ENCODE measurements at places on chromosomes 2 and 18.

- DNase-seq: no peak
Observed at GRCh38 chr2:219616550-219616949, 10.9 kb upstream of the SLC4A3 start.

DNA sequence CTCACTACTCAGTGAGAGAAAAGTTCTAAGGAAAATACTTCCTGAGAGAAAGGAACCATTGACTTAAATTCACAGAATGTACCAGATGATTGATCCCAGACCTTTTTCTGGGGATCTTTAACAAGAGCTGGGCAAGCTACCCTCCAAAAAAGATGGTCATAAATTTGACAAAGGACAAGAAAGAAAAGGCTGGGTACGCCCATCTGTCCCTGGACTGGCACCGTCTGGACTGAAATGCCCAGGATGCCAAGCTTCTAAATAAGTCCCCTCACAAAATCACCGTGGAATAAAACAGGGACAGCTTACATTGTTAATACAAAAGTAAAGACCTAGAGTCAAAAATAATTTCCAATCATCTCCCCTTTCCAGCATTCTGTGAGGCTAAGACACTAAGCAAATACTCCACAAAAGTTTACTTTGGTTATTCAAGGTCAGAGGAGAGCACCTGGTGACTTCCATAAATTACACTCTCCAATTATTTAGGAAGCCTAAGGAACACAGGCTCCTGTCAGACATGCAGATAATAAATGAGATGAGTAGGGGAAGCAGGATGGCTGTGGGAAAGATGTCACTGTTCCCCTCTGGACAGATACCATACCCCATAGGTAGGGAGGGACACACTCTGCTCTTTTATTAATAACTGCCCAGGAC lies 69.9 kb downstream of the UXS1 start:
- no peak for DNase-seq

- no peak for DNase-seq
Observed at GRCh38 chr2:810397-810796, 133.2 kb upstream of the TMEM18 start.

GRCh38 chr2:209976698-209977385 lies 25.6 kb upstream of the RPE start:
- DNase-seq: no peak

DNA sequence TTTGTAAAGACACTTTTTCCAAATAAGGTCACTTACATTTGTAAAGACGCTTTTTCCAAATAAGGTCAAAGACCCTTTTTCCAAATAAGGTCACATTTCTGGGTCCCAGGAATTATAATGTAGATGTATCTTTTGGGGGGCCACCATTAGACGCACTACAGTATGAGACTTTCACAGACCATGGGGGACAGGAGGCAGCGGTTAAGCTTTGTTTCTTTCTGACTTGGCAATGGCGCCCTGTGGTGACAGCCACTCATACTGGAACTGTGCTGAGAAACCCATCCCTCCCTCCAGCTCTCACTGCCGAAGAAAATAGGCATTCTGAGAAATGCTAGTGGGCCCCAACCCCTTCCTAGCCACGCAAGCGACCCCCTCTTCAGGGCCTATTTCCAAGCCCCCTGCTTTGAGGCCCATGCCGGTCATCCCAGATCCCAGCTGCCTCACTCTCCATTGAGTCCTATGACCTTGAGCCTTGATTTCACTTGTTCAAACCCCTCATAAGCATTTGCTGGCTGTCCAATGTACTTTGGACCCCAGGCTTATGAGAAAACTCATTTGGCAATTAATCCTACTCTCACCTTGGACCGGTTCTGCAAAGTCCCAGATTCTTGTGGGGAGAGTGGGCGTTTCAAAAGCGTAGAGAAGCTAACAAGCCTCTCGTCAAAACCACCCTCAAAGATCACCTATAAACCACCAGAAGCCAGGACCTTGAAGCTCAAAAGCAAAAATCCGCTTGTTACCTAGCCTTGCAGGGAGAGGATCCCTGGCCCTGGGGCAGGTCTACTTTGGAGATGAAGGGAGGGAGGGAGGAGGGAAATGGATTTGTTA lies 11.3 kb upstream of the SPATA3 start:
- DNase-seq: no peak

DNA sequence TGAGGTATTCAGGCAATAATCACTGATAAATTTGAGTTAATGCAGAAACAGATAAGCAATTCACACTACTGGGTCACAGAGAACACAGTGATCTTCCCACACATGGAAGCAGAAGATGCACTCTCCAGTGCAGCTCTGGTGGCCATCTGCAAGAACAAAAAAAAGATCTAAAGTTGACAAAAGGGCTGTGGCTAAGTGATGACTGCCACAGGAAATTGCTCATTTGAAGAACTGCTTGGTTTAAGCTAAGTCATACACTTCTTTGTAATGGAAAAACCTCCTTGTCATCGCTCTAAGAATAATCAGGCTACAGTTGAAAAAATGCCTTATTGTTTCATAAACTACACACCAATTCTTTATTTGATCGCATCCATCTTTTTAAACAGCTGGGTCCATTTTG lies 115.1 kb downstream of the DTNB start:
- no peak for DNase-seq

DNA sequence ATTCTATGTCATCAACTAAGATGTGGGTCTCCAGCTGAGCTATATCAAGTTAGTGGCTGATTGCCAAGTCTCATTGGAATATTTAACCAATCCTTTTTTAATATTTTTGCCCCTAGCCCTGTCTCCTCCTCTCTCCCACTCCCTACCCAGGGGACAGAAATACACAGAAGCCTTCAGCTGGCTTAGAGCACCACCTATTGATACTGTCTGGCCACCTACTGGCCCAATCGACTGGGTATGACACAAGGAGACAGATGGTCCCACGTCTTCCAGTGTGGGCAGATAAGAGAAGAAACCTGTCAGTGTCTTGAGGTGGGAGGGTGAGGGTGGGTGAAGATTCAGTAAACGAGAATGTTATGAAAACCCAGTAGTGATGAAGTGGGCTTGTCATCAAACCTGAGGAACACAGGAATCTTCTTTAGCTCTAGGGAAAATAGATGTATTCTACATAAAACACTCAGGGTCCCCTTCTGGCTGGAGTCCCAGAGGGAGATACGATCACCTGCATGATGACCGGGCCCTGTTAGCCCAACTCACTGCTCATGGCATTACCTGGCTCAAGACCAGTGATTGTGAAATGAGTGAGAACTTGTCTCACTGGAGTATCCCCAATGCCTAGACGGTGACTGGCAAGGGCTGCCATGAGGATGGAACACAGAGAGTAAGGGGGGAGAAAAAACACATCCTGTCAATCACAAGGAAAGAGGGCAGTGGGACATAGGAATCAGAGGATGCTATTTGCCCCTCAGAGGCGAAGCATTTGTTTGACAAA lies 26.7 kb downstream of the POLR1A start:
- no peak for DNase-seq

DNA sequence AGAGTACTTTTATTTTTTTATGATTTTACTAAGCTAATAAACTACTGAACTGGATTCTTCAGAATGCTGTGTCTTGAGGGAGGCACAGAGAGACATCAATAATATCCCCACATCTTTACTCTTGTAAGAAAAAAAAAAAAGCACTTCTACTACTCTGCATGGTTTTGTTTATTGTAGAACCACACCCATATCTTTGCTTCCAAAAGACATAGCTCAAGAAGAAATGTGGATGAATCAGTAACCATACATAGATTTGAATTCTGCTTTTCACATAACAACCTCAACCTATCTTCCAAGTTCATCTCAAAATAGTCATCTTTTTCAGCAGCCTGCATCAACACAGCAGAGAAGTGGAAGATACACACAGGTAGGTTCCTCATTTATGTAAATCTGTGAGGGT lies 12.2 kb upstream of the COL5A2 start:
- no peak for DNase-seq

- DNase-seq: peak; percentile 47
Observed at GRCh38 chr18:21997207-21998143, 171.9 kb upstream of the GATA6 start.

DNA sequence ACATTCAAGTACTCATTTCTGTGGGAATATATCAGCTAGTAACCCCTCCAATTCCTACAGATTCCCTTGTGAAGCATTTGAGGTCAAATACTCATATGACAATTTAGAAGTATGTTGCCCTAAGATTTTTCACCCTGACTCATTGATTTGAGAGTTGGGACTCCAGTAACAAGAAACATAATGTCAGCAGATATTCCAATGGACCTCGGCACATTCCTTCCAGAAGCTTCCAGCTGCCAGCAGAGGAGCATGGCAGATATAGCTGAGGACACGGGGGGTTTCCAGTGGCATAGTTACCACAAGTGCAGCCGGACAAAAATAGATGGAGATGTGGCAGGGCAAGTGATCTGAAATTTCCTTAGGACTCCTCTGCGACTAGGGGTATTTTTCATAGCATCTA lies 101.9 kb upstream of the ARHGAP28 start:
- no peak for DNase-seq

GRCh38 chr2:136242687-136243277 lies 124.8 kb upstream of the CXCR4 start:
- no peak for DNase-seq

DNA sequence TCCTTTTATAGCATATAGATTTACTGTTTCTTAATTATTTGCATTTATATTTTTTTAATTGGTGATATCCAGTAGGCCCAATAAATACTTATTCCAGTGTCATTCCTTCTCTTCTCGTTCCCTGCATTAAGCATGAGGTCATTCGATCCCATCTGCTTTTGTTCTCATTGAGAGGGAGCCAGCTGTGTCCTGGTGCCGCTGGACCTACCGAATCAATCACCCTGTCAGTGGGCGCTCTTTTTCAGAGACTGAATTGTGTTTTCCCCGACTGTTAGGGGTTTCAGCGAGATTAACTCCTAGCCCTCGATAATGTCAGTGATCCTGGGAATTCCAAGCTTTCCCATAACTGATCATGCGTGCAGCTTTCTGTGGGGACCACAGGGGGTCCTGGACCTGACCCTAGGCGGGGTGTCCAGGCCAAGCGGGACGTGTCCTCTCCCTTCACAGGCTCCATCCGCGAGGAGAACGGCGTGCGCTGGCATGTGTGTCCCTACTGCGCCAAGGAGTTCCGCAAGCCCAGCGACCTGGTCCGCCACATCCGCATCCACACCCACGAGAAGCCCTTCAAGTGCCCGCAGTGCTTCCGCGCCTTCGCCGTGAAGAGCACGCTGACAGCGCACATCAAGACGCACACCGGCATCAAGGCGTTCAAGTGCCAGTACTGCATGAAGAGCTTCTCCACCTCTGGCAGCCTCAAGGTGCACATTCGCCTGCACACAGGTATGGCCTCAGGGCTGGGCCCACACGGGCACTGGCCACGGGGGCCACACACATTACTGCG lies 72.4 kb downstream of the ZNF236 start:
- peak; percentile 13 for DNase-seq

DNA sequence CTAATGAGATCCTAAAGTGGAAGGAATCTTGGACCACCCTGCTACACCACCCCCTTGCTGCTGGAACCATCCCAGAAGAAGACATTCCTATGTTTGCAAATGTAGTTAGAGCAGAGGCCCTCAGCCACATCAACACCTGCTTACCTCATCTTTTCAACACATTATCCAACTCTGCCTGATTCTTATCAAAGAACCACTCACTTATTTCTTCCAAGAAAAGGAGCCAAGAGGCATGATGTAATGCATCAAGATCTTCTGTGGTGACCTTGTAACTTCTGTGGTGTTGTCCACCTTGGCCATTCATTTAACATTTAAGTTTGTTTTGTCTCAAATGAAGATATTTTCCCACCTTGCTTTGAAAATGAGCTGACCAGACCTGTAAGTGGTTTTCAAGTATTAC lies 338.1 kb downstream of the CTNNA2 start:
- no peak for DNase-seq

DNA sequence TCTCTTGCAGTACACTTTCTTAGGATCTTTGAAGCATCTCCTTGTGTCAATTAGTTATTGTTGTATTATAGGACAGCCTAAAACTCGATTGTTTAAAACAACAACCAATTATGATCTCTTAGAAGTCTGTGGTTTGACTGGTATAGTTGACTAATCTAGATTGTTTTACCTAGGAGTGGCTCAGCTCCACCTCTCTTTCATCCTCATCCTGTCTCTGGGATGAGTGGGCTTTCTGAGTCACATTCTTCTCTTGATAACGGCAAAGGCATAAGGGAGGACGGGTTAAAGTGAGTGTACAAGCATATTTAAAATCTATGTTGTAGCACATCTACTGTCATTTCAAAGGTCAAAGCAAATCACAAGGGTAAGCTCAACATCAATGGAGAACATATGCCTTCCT lies 102.3 kb upstream of the GULP1 start:
- no peak for DNase-seq

- DNase-seq: no peak
Observed at GRCh38 chr2:220452561-220452960, 825.1 kb downstream of the SLC4A3 start.

DNA sequence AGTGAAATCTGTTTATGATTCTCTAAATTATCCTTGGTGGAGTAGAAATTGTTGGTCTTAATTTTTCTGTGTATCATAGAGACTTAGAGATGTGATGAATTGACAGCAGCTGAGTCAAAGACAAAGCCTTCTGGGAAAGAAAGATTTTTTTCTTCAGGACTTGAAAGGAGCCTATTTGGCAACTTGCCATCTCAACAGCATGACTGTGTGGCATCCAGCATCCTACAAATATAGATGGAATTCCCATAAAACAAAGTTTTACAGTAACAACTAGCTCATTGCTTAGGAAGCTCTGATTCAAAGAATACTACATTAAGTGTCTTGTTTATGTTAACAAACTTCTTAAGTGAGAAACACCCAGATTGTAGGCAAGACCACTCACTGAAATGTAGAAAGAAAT lies 79.2 kb upstream of the SETBP1 start:
- DNase-seq: no peak

DNA sequence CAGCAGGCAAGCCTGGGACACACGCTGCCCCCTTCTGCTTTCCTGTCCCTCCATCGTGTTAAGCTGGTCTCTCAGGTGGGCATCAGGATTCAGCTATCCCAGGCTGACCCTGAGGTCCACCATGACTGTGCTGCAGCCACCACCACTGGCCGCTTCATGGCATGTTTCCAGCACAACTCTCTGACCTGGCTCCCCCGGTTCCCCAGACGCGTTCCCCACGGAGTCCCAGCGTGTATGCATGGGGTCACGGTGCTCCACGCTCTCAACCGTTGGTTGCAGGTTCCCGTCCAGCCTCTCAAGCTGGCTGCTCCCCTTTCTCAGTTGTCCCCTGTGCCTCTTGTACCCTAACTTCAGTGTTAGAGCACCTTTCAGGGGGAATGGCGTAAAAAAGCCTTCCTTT lies 20.3 kb downstream of the HPCAL1 start:
- no peak for DNase-seq

GRCh38 chr18:7946734-7947377 lies 379.7 kb downstream of the PTPRM start:
- peak; percentile 32 for DNase-seq

DNA sequence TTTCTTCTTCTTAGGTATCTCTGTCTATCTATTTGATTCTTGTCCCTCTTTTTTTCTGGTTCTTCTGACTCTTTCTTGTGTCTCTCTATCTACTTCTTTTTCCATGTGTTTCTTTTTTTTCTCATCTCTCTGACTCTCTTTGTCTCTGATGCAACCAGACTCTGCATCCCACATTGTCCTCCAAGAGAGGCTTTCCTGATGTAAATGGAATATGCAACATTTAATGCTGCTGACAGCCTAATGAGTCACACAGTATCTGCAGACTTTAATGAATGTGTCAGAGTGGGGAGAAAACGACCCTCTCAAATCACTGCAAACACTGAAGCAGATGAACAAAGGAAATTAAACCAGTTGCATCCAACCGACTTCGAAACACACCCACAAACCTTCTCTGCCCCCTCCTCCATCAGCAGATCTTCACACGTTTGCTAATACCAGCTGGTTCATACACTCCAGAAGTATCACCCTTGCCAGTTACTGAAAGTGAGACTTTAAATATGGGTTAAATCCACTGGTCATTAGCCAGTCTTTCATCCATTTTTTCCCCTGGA lies 351.5 kb downstream of the TXNL1 start:
- no peak for DNase-seq

- DNase-seq: no peak
Observed at GRCh38 chr2:37973615-37974353, 48.7 kb downstream of the RMDN2 start.

Data from retina (tissue), 1 donor.